ENCODE measurements at places on chromosomes 5 and 9.

- DNase-seq = no peak
Measured at GRCh38 chr9:114852050-114852594, 46.3 kb upstream of the TNFSF15 start.

GRCh38 chr5:58938563-58939424, 355.9 kb downstream of the RAB3C start:
- no peak for DNase-seq

- DNase-seq = no peak
Measured at GRCh38 chr5:75053054-75053303, 621 bp upstream of the GCNT4 start.

GRCh38 chr9:96646081-96646991, 8.8 kb downstream of the PRXL2C start:
- DNase-seq = no peak

DNA sequence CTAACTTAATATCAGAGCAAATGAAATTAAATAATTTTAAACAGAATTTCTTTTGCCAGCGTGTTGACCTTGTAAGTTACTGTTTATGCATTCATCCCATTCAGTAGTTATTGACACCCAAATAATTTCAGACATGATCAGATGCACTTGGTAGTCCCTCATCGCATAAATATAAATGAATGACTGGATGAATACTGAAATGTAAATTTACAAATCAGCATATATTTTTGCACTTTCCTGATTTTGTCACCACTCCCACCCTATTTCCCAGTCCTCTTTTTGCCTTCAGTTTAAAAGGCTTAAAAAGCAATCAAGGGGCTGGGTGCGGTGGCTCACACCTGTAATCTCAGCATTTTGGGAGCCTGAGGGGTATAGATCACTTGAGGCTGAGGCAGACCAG, 17.1 kb upstream of the LIFR start:
- DNase-seq = no peak

DNA sequence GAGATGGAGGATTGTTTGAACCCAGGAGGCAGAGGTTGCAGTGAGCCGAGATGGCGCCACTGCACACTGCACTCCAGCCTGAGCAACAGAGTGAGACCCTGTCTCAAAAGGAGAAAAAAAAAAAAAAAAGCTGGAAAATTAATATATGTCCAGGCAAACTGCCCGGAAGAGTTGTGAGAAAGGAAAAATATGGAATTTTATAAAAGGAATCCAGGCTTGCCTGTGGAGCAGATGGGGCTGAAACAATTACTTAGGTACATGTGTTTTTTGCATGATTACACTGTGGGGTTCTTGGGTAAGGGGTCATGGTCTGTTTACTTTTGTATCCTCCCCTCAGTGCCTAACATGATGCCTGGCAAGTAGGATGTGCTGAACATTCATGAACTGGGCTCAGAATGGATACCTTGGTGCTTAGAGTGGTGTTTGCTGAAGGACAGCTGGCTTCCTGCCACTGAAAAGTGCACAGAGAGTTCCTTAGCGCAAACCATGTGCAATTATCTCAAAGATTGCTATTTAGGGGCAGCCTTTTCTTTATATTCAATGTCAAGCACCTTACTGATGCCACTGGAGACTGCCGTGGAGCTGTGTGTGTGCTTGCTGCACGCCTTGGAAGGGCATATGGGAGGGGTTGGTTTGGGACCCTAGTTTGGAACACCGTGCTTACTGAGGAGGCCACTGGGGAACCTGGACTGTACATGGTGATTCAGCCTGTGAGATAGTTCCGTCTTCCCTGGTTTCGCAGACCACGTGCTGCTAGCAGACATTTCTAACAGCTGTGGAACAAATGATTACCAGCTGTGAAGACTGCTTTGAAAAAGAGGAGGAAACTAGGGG, 78.4 kb downstream of the MAP1B start:
- DNase-seq = no peak

DNA sequence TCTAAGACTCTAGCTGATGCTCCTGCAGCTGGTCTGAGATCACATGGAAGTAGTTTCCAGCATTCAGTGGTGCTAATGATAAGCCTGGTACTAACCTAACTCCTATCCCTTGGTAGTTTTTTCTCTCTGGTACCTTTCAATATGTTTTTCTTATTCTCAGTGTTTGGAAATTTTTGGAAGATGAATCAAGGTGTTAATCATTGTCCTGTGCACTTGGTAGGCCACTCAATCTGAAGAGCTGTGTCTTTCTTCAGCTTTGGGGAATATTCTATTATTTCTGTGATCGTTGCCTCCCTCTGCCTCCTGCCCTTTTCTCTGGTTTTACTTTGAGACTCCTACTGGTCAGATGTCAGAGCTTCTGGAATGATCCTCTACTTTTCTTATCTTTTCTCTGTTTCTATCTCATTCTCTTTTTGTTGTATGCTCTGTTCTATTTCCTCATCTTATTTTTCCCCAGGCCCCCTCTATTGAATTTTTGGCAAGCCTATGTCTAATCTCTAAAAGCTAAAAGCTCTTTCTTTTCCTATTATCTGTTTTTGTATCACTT, 136.8 kb downstream of the APBA1 start:
- DNase-seq = no peak

GRCh38 chr9:131045300-131046092, 36.5 kb downstream of the LAMC3 start:
- DNase-seq = no peak

GRCh38 chr9:35103660-35104191, 795 bp upstream of the STOML2 start:
- DNase-seq = no peak

GRCh38 chr5:62168506-62169281, 137.3 kb upstream of the KIF2A start:
- DNase-seq = no peak

DNA sequence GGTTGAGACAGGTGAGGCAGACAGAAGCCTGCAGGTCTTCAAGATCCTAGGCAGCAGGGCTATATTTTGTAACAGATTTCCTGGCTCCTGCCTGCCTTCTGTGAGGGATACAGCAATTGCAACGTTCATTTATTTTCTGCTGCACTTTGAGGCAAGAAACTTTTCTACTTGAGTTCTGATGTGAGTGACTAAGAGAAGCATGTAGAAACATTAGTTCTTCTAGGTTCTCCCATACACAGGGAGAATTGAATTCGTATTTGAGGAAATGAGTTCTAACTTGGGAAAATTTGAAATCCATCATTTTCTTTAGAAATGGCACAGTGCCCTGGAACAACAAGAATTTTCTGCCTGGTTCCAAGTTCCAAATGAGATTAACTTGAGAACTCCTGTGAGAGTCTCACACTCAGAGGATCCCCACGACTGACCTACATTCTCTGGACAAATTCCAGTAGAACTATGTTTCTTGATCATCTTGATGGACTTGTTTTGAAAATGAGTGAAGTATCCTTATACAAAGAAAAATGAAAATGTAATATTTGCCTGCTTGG, 15.0 kb downstream of the MAMDC2 start:
- no peak for DNase-seq

DNA sequence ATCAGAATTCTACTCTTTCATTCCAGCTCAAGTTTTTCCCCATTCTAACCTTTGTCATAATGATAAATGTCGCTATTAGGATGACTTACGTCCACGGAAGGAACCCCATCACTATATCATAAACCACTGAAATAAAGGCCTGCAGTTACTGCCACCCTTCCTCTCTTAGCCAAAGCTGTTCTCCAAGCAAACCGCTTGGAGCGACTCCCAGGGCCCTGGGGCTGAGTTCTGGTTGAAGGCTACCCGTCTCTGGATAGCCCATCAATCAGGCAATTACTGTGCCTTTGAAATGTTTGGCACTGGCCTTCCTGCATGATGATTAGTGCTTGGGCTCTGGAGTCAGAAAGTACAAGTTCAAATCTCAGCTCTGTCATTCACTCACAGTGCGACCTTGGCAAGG, 386.0 kb downstream of the SPOCK1 start:
- DNase-seq = no peak

GRCh38 chr5:159330131-159330800, at the start of gene IL12B:
TSS of gene IL12B (minus strand) at chr5:159330487. CDS start at chr5:159326782, 3,705 bp downstream.
- DNase-seq = no peak

- DNase-seq = no peak
Measured at GRCh38 chr9:134192311-134192950, 28.1 kb upstream of the RNU6ATAC start.
